ENCODE measurements at places on chromosomes 5 and 9.

DNA sequence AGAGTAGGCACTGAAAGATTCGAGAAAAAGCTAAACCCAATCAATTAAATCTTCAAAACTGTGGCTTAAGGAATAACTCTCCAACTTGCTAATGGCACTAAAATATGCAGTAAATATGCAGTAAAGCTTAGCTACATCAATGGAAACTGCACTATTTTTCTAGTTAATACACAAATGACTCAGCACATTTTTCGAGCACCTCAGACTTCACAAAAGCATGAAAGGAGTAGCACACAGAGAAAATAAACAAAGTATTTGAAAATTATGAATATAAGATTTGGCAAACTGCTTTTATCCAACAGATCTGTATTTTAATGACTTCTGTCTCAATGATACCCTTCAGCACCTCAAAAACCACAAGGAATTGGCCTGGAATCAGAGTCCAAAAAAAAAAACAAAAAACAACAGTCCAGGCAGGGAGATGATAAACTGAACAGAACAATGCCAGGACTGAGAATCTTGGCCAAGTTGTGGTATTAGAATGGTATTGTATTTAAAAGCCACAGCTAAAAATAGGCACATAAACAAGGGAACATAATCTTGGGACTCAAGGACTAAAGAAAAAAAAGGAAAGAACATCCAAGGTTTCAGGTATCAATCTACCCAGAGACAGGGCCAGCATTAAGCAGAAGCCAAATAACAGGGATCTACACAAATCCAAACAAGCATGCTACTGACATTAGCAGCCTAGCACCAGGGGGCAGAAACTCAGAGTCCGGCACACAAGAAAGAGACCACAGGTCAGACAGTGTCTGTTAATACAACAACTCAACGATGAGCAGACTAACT is 21.4 kb downstream of the TMEM245 start:
- no peak for DNase-seq

DNA sequence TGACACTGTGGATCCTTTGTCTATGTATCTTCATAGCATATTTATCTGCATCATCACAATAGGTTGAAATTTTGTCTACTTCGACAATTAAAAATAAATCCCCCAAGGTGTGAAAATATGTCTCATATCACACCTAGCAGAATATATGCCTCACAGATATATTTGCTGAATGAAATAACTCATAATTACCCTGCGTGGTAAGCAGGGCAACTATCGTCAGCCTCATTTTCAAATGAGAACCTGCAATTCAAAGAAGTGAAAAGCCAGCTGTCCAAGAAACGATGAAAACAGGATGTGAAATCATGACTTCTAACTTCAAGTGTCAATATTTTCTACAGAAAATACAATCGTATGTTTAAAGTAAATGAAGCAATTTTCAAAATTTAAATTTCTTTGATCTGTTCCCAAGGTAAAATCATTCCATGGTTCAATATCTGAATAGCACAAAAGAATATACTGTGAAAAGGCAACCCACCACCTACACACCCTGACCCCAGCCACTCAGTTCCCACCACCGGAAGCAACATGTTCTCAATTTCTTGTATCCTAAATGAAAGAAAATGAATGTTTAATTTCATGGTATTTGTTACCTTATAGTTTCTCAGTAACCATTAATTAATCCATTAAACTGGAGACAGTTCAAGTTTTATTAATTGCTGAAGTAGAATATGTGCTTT is 57.1 kb downstream of the TBCA start:
- DNase-seq = no peak

- DNase-seq = no peak
Measured at GRCh38 chr5:159901308-159901707, 15.0 kb upstream of the ADRA1B start.

GRCh38 chr9:91143642-91144041 is 218.1 kb downstream of the AUH start:
- no peak for DNase-seq

DNA sequence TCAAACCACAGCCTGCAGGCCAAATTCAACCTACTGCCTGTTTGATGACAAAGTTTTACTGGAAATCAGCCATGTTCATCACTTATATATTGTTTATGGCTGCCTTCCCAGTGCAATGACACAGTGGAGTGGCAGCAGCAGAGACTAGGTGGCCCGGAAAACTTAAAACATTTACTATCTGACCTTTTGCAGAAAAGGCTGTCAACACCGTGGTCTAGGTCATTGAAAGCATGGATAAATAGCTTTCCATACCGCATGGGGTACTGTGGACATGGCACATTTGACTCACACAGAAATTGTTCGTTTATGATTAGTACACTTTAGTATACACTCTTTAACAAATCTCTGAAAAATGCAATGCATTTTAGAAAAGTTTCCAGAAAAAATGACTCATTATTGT is 298.3 kb upstream of the EFNA5 start:
- no peak for DNase-seq

DNA sequence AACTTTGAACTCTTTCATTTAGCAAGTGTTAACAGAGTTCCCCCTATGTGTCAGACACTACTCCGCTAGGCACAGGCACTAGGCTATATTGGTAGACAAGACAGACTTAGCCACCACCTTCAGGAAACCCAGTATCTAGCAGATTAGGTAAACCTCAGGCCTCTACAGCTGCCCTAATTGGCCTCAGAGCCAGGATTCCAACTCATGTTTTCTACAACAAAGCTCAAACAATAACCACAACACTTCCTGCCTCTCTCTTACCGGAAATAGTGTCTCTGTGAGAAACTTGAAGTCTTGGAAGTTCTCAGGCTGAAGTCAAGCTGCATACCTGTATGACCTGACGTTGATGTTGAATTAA is 116.6 kb upstream of the SLC44A1 start:
- DNase-seq = peak; percentile 54

DNA sequence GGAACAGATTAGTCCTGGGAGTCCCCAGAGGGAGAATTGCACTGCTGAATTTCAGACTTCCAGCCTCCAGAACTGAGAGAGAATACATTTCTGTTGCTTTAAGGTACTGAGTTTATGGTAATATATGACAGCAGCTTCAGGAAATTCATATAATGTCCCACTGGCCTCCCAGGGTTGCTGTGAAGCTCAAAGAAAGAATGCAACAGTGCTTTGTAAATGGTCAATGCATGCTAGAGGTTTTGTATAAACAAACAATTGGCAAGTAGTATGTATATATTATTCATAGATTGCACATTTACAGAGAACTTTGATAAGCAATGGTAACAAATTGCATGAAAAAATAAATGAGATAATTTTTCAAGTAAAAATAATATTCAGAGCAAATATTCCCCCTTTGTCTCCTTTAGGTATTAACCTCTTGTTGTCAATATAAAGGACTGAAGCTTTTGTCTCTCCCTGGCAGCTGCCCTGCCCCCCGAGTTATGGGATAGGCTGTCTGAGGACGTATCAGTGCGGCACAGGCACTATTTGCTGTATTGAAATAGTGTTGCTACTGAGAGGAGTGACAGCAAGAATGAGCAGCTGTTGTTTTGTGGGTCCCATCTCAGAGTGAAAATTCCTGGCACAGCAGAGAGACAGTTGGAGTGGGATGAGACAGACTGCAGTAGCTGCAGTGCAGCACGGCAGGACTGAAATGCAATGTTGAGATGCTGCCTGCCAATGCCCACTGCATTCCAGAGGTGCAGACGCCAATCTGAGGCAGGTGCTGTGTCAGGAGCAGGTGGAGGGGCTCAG is 194.2 kb upstream of the GLRA1 start:
- DNase-seq = no peak

- peak; percentile 55 for DNase-seq
Measured at GRCh38 chr5:137660349-137660817, 75.5 kb downstream of the KLHL3 start.

- DNase-seq = no peak
Measured at GRCh38 chr9:38445154-38446043, 21.1 kb upstream of the IGFBPL1 start.

DNA sequence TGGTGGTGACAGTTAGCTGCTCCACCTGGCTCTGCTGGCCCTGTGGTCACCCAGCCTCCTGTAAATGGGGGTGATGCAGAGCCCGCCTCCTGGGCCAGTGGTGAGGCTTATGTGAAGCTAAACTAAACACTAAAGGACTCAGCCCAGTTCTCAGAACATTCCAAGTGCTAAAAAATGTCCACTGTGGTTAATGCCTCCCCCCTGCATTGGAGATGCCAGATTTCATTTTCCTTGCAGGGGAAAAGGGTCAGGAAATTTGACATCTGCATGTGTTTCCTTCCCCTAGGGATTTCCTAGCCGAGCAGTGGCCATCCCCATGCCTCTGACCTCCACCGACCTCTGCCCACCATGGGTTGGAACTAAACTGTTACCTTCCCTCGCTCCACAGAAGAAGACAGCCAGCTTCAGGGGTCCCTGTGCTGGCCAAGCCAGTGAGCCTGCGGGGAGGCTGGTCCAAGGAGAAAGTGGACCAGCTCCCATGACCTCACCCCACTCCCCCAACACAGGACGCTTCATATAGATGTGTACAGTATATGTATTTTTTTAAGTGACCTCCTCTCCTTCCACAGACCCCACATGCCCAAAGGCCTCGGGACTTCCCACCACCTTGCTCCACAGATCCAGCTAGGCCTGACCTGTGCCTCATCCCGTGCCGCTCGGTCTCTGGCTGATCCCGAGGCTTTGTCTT is 13.0 kb downstream of the CD74 start:
- DNase-seq = no peak

DNA sequence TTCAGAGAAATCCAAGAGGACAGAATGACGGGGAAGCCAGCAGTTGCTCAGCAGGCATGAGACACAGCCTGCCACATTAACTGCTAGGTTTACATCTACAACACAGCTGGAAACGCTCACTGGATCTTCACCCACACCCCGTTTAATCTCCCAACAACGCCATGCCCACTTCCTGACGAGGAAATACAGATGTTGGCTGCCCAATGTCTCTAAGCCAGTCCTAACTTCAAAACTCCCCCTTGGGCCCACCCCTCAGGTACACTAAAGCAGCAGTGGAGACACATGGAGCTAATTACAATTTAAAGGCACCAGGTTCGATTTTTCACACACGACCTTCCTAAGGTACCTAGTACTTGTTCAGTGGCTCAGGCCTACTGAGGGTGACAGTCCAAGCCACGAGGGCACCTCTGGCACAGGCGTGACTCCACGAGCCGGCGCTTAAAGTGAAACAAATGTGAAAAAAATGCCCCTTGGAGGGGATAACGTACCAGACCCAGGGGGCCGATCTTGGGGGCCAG is 904 bp downstream of the RPL12 start:
- DNase-seq = no peak

DNA sequence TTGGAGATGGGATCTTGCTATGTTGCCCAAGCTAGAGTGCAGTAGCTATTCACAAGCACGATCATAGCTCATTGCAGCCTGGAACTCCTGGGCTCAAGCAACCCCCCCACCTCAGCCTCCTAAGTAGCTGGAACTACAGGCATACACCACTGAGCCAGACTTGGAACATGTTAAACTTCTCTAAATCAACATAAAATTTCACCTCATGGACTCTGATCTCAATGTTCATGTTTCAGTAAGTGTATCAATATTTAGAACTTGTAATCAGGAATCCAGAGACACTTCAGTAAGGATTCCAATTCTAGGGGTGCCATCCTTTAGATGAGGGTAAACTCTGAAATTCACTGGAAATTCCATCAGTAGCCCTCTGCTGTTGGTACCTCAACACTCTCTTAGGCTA is 6.8 kb downstream of the GNE start:
- DNase-seq = no peak

DNA sequence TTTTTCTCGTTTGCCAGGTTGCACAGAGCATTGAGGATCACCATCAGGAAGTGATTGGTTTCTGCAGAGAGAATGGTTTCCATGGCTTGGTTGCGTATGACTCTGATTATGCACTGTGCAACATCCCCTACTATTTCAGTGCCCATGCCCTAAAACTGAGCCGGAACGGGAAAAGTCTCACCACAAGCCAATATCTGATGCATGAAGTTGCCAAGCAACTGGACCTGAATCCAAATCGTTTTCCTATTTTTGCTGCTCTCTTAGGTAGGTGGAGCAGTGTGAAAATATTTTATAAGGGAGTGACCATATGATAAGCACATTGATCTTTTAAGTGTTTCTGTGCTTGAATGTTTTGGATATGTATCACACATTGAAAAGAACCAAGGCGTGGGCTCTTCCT is 17.7 kb upstream of the FAM120AOS start:
- no peak for DNase-seq

GRCh38 chr9:129223551-129224208 is 45.6 kb upstream of the IER5L start:
- no peak for DNase-seq

DNA sequence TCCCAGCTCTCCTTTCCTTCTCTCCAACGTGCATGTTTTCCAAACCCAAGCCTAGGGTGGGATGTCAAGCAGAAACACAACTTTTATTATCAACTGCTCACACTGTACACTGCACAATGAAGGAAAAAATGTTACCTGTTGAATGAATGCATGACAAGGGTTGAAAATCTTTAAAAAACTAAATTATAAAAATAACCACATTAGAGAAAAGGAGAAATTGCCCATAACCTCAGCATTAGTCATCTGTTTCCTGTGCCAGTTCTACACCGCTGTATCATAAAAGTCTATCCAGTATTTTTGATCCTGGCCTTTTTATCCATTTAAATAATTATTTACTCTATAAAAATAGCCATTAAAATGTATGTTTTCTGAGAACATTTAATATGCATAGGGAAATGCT is 101.1 kb downstream of the APBA1 start:
- DNase-seq = no peak

DNA sequence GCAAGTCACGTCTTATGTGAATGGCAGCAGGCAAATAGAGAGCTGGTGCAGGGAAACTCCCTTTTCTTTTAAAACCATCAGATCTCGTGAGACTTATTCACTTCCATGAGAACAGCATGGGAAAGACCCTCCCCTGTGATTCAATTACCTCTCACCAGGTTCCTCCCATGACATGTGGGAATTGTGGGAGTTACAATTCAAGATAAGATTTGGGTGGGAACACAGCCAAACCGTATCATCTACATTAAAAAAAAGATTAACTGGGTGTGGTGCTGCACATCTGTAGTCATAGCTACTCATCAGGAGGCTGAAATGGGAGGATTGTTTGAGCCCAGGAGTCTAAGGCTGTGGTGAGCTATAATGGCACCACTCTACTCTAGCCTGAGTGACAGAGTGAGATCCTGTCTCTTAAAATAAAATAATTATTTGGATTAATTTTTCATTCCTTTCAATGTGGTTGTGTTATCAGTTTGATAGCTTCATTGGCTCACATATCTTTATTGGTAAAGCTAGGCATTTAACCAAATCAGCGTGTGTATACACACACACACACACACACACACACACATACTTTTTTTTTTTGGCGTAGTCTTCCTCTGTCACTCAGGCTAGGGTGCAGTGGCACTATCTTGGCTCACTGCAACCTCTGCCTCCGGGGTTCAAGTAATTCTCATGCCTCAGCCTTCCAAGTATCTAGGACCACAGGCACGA is 21.8 kb downstream of the DENND4C start:
- no peak for DNase-seq

Measured in T follicular helper cell (primary cell).